ENCODE measurements at places on chromosomes 7 and 10.

DNA sequence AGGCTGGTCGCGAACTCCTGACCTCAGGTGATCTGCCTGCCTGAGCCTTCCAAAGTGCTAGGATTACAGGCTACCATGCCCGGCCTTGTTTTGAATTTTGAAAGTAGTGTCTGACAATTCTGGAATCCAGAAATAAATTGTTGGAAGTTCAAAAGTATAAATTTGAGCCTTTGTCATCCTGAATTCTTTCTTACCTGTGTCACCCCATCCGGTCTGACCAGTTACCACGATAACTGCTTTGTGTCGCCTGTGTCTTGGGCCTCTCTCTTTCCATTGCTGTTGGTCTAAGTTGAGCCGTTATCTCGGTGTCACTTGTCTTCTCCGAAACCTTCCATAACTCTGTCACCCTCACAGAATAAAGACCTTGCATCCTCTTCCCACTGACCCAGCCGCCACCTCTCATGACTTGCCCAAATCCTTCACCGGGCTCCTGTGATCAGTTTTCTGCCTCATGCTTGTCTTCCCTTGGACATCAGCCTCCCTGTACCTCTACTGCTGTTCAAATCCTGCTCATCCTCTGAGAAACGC lies 18.6 kb downstream of the CUL1 start:
- DNase-seq: no peak

GRCh38 chr7:117085275-117085674 lies 132.0 kb downstream of the ST7 start:
- DNase-seq: no peak

GRCh38 chr10:114499116-114499515 lies 94.8 kb upstream of the AFAP1L2 start:
- no peak for DNase-seq

DNA sequence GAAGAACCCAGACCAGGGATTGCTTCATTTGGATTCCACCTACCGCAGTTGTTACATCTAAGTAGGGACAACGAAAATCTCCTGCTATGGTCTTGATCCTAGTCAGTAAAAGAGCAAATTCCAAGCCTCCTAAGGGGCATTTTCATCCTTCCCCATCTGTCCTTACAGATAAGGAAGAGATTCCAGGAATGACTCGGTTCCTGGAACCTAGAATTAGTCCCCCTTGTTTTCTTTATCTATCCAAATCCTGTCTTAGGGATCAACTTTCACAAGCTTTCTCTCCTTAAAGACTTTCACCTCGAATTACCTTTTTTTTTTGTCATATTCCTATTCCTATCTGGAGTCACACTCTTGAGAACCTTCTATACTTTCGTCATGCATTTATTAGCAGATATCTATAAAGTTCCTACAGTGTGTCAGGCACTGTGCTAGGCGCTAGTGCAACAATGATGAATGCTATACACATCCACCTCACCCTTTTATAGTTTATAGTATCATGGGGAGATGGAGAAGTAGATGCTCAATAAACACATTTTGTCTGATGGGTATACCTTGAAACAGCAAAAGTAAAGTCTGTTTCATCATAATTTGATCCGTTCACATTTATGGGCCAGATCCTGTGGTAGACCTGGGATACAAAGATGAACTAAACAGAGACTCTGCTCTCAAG lies 39.2 kb downstream of the LAMB4 start:
- DNase-seq: no peak

- no peak for DNase-seq
Measured at GRCh38 chr10:133139551-133140065, 20.4 kb upstream of the KNDC1 start.

DNA sequence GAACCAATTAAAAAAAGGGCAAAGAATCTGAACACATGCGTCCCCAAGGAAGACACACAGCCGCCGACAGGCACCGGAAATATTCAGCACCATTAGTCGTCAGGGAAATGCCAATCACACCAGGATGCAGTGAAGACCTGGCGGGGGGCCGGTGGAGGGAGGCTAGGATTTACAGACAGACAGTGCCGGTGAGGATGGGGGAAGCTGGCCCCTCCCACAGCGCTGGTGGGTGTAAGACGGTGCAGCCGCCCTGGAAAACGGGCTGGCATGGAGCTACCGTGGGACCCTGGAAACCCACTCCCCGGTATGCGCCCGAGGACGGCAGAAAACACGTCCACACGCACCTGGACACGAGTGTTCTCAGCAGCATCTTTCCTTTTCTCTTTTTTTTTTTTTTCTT lies 4.8 kb upstream of the ADAP1 start:
- no peak for DNase-seq

- no peak for DNase-seq
Measured at GRCh38 chr10:43077421-43078171, 727 bp downstream of the RET start.

DNA sequence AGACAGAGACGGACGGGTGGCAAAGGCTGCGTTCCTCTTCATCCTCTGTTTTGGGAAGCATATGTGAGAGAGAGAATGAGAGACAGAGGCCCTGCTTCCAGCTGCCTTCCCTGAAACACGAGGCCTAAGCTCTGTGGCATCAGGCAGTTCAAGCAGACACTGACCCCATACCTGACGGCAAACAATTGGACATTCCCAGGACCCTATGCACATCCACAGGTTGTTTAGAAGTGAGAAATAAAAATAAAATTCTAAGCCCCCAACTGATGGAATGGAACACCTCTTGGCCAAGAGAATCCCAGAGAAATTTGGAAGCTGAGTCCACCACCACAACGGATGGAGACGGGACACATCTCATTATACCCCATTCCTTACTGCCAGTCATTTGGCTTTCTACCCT lies 105.3 kb downstream of the CPXM2 start:
- DNase-seq: no peak

- DNase-seq: no peak
Measured at GRCh38 chr10:12503311-12503710, 154.0 kb downstream of the CAMK1D start.

DNA sequence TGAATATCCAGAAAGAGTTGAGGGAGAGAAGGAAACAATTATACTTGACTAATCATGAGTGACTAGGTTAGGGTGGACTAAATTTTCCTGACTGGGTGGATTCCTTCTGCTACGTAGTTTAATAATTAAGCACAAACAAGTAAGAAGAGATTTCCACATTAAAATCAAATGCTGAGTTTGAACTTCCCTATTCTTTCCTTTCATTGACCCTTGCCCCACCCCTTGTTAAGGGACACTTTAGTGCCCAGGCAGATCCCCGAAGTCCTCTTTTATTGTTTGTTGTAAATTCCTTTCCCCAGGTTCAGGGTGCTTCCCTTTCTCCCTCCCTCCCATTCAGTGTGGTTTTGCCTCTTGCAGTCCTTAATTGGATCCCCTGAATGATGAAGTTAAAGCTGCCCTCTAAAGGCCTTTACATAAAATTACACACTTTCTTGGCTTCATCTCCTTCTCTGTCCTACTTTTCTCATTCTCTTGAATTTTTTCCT lies 8.8 kb upstream of the SPAM1 start:
- DNase-seq: peak; percentile 8
